GOT3 (cell line): ENCODE measurements at places on chromosomes 13 and 19.

GRCh38 chr19:30877661-30878113, 471.5 kb downstream of the TSHZ3 start:
- no peak for DNase-seq

GRCh38 chr13:113641426-113641825, 16.6 kb downstream of the ATP4B start:
- DNase-seq: no peak

- DNase-seq: no peak
These were observed 569.8 kb downstream of the FGF9 start for GRCh38 chr13:22240716-22241115.

DNA sequence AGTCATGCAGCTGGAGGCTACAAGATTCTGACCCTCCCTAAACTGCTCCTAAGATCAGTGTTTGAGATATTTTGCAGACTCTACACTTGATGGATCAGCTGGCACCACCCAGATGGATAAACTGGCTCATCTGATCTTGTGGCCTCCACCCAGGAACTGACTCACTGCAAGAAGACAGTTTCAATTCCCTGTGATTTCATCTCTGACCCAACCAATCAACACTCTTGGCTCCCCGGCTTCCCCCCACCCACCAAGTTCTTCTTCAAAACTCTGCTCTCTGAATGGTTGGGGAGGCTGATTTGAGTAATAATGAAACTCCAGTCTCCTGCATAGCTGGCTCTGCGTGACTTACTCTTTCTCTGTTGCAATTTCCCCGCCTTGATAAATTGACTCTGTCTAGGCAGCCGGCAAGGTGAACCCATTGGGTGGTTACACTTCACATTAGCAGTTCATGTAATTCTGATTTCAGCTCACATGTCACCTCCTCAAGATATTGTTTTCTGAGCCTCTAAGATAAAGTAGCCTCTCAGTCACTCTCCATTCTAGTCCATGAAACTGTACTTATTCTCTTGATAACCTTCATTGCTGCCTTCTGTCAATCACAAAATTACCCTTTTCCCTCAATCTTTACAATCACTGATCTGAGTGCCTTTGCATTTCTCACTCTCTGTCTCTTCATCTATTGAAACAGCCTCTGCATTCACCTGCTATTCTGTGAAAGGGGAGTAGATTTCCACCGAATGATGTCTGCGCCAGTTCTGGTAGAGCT, 9.9 kb upstream of the FPR3 start:
- peak; percentile 49 for DNase-seq

- no peak for DNase-seq
These were observed 27.3 kb downstream of the INTS6 start for GRCh38 chr13:51425410-51426042.

GRCh38 chr13:75415171-75415570, 66.8 kb downstream of the TBC1D4 start:
- no peak for DNase-seq

- DNase-seq: no peak
These were observed 11.3 kb downstream of the DCAF15 start for GRCh38 chr19:13963603-13964105.

GRCh38 chr13:113804017-113804702, 45.1 kb downstream of the TMEM255B start:
- DNase-seq: no peak

- no peak for DNase-seq
These were observed 575.1 kb downstream of the SLITRK6 start for GRCh38 chr13:85223883-85224656.

- no peak for DNase-seq
These were observed 25.7 kb upstream of the SLC7A1 start for GRCh38 chr13:29621051-29621800.

GRCh38 chr13:30115257-30115600, 192.1 kb downstream of the KATNAL1 start:
- no peak for DNase-seq

DNA sequence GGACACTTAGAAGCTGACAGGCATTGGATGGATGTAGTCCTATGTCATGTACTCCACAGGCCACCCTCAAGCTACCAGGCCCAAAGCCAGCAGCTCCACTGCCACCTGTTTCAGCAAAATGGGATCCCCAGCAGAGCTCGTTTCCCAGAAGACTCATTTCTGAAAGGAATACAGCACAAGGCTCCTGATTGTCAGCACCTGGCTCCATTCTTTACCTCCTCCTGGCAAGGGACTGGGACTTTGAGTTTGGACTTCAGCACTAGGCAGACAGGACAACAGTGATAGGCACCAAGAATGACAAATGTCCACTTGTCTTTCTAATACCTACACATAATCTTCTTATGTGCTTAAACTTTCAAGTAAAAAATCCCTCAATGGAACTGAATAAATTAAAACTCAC, 150.4 kb upstream of the RXFP2 start:
- DNase-seq: no peak

DNA sequence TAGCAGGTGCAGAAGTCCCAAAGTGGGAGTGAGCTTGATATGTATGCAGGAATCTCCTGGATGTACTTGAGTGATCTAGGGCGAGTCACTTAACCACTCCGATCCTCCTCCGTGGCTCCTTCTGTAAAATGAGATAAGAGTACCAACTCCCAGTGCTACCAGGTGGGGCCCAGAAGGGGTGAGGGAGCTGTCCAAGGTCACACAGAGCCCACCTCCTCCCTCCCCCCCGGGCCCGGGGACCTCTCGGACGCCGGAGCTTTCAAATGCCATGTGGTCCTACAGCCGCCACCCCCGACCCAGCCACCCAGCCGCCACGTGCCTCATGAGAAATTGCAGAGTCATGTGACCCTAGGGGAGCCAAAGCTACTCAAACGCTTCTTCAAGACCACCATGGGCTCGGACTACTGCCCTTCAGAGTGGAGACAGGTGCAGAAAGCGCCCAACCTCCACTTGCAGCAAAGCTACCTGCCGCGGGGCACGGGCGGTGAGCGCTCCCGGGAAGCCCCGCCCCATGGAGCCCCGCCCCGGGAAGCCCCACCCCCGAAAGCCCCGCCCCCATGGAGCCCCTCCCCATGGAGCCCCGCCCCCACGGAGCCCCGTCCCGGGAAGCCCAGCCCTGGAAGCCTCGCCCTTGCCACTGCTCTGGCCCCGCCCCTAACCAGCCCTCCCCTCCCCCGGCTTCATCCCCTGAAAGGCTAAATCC, 10.1 kb upstream of the ZNF358 start:
- DNase-seq: no peak

DNA sequence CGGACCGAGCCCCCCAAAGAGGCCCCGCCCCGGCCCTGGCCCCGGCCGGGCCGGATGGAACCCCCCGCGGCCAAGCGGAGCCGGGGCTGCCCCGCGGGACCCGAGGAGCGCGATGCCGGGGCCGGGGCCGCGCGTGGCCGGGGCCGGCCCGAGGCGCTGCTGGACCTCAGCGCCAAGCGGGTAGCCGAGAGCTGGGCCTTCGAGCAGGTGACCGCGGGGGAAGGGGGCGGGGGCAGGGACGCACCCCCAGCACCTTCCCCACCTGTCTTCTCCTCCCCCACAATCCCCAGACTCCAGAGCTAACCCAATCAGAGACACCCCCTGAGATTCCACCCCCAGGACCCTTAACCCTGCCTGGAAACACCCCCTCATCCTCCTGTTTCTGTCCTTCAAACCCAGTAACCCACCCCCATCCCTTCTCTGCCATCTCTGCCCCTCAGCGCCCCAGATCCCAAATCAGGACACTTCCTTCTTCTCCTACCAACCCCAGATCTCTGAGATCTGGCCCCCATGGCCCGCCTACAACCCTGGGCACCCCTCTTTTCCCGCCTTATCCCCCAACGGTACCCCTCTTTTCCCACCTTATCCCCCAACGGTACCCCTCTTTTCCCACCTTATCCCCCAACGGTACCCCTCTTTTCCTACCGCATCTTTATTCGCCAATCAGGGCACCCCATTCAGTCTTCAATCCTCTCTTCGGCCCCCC, 505 bp downstream of the ZSWIM4 start:
- DNase-seq: no peak

- no peak for DNase-seq
These were observed 8.5 kb downstream of the MED26 start for GRCh38 chr19:16619457-16619856.

- DNase-seq: no peak
These were observed 2832.9 kb upstream of the PCDH20 start for GRCh38 chr13:64248371-64249065.

DNA sequence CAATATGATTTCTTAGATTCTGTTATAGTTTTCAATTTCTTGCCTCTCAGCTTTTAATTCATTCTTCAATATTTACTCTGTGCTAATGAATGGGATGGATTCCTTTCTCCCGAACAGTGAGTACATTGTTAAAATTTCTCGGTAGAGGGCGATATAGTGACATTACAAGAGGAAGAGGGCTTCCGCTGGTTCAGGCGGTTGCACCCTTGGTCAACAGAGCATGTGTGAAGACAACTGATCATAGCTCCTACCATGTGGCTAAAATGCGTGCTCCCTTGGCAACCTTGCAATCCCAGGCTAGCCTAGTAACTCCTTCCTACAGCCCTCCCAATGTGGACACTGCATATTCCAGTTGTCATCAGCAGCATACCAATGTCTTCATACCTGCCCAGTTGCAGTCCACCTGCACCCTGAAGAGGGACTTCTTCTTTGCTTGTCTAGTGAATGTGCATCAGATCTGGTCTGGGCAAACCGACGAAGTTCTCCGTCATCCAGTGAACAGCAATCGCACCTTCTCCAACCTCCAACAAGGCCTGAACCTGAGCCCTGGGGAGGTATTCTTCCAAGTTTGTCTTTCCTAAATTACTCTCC, 653.0 kb upstream of the GPC6 start:
- DNase-seq: no peak

DNA sequence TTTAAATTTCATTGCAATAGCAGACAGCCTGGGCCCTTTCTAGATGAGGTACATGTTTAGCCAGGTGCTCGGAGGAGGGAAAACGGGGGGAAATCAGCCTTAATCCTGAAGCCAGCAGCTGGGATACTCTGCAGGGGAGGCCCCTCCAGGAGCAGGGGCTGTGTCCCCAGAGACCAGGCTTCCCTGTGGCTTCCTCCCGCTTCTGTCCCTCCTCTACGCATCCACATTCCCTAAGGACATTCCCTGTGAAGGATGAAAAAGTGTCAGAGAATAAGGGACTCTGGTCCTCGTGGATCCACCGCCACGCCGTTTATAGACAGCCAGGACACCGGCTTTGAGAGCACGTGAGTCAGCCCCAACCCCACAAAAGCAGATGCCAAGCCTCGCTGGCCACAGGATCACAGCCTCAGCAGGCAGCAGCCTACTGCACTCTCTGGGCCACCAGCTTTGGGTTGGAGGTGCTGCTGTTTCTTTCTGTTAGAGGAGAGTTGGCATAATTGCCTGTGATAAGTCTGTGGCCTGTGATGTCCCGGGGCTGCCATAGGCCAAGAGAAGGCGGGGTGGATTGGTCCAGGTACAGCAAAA, 36.7 kb upstream of the RANBP3 start:
- no peak for DNase-seq

- DNase-seq: peak; percentile 15
These were observed 16.8 kb downstream of the FPR2 start for GRCh38 chr19:51777570-51778462.

DNA sequence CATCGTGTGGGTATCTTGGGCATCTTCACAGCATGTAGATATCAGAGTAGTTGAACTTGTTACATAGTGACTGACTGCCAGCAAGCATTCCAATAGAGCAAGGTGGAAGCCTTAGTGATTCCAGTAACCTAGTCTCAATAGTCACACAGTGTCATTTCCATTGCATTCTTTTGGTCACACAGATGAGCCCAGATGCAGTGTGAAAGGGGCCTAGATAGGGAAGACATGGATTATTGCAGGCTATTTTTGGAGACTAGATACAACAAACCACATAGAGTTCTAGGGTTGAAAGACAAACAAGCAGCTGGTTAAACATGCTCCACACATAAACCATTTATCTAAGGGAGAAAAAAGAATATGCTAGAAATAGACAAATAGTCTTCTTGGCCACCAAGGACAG, 553.5 kb downstream of the DCT start:
- no peak for DNase-seq

DNA sequence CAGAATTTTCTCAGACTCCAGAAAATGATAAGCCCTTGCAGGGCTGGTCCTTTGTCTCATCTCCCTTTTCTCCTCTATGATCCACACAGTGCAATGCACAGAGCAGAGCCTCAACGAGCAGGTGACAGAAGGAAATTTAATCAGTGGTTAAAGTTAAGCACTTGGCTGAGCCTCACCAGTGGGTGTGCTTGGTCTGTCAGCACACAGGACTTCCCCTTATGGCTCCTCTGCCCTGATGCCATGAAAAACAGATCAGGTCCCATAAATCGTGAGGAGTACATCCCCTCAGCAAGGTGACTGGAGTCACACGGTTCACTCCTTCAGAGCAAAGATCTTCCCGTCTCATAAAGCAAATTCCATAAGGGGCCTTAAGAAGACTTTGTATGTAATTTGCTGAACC, 818.2 kb downstream of the UQCRFS1 start:
- DNase-seq: no peak

DNA sequence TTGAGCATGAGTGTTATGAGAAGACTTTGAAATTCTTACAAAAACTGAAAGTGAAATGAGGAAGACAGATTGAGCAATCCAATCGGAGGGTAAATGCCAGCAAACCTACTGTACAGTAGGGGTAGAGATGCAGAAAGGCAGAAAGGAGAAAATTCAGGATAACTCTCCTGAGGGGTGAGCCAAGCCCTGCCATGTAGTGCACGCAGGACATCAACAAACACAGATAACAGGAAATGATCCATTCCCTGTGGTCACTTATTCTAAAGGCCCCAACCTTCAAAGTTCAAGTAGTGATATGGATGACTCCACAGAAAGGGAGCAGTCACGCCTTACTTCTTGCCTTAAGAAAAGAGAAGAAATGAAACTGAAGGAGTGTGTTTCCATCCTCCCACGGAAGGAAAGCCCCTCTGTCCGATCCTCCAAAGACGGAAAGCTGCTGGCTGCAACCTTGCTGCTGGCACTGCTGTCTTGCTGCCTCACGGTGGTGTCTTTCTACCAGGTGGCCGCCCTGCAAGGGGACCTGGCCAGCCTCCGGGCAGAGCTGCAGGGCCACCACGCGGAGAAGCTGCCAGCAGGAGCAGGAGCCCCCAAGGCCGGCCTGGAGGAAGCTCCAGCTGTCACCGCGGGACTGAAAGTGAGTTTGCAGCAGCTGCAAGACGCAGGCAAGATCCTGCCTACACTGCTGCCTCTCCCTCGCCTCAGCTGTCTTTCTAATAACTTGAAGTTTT, at the start of gene TNFSF13B:
Gene TNFSF13B, plus strand, starts transcription at position 118 of the 728 bp plus-strand sequence. Its CDS starts 178 bp downstream, at position 296.
- no peak for DNase-seq

GRCh38 chr13:27857282-27857681, 62.5 kb upstream of the PDX1 start:
- DNase-seq: no peak

GRCh38 chr13:25065974-25066770, 29.8 kb upstream of the PABPC3 start:
- DNase-seq: no peak

- no peak for DNase-seq
These were observed 716.2 kb upstream of the GPC6 start for GRCh38 chr13:92510416-92510815.

DNA sequence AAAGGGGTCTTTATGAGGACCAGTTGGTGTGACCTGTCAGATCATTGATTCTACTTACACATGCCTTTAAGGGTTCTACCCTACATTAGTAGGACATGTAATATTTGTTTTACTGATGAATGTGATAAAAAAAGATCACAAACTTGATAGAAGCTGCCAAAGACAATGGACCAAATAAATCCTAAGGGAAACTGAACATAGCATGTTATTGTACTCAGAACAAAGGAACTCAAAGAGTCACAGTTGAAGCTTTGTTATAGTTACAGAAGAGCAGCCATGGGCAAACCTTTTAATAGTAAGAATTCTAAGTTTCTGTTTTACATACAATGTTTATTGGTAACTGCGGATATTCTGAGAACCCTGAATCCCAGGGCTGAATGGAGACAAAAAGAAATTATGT, 780.1 kb downstream of the SLITRK6 start:
- DNase-seq: no peak
